ENCODE measurements at places on chromosomes 7 and 10.

DNA sequence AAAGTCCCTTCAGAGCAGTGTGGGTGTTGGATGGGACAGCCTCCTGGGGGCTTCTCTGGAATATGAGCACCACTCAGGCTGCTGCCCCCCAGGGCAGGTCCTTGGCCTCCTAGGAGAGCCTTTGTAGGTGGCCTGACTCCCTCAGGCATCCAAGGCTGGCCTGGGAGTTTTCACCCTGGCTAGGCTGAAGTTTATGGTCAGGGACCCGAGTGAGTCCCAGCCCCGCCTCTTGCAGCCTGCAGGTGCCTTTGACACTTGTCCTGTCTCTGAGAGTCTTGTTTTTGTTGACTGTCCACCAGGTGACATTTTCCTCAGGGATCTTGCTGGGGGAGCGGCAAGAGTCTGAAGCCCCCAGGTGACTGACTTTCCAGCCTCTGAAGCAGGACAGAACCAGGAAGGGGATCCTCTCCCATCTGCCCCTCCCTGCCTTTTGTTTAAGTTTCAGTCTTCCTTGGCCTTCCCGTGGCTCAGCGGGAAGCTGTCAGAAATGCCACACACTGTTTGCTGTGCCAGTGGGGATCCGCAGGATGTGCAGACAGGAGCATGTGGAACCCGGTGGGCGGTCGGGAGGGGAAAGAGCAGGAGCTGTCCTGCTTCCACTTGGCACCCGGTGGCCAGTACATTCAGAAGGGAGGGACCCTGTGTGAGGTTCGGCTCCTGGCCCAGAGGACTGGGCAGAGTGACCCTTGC is 59.5 kb downstream of the LRRC18 start:
- no peak for DNase-seq

- DNase-seq, result no peak
Observed at GRCh38 chr7:144709066-144709465, 126.8 kb downstream of the TPK1 start.

DNA sequence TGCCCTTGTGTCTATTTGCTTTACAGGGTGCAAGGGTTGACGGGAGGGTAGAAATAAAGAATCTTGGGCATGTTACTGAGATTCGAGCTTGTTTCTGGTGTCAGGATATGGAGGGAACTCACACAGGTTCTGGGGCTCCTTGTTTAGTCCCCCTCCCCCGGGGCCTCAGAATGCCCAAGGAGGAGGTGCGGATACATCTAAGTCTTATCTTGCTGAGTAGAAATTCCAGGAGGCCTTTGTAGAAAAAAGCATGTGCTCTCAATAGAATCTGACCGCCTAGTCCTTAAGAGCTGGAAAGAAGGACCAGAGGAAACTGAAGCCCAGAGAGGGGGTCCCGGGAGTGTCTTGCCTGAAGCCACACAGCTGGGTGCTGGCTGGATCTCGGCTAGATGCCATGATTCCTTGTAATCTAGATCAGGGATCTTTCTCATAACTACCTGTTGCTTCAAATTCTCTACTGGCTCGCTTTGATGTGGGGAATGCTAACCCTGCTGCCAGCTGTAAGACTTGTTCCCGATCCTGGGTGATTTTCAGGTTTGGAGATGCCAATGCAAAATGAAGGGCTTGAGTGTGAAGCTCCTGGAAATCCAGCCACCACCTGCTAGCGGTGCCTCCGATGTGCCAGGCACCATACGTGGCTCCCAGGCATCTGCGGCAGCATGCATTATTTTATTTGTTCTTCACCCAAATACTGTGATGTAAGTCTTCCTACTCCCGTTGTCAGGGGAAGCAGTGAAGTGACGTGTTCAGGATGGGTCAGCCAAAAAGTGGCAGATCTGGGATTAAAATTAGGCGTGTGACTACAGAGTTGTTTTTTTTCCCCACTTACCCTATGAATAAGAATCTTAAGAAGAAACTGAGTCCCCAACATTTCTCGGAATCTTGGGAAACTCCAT is 226.0 kb downstream of the TCF7L2 start:
- no peak for DNase-seq

GRCh38 chr10:47287365-47287802 is 12.6 kb upstream of the GDF10 start:
- DNase-seq, result no peak

DNA sequence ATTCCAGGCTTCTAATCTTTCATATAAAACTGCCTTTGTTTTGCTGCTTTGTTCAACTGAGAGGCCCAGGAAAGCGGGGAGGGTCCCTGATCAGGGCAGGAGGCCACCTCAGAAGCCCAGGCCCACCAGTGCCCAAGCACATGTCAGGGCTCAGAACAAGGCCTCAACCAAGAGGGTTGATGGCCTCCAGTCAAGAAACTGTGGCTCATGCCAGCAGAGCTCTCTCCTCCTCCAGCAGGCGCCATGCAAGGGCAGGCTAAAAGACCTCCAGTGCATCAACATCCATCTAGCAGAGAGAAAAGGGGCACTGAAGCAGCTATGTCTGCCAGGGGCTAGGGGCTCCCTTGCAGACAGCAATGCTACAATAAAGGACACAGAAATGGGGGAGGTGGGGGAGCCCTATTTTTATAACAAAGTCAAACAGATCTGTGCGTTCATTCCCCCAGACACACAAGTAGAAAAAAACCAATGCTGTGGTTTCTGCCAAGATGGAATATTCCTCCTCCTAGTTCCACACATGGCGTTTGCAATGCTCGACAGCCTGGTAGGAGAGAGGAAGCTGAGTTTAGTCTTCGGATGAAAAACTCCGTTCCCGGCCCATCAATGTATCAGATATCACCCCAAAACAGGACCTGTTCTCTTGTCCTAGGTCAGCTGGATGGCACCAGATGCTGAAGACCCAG is 34.0 kb downstream of the PSAP start:
- DNase-seq, result no peak

GRCh38 chr7:30142710-30143109 is 7.9 kb downstream of the MTURN start:
- DNase-seq, result no peak

DNA sequence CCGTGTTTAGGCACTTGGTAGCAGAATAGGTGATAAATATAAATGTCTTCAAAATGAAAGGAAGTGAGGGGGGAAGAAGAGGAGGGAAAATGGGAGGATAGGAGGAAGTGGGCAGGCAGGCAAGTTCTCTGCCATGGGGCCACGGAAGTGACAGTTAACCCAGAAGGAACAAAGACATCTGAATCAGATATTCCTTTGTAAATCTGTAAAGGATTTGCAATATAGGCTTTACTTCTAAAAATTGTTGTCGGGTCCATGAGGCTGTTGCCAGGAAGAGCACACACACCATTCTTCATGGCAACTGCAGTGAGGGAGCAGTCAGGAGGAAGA is 23.7 kb upstream of the RASSF4 start:
- DNase-seq, result no peak

- DNase-seq, result no peak
Observed at GRCh38 chr7:74012842-74013249, 15.1 kb upstream of the ELN start.

GRCh38 chr10:128150561-128150960 is 24.3 kb upstream of the MKI67 start:
- DNase-seq, result no peak

DNA sequence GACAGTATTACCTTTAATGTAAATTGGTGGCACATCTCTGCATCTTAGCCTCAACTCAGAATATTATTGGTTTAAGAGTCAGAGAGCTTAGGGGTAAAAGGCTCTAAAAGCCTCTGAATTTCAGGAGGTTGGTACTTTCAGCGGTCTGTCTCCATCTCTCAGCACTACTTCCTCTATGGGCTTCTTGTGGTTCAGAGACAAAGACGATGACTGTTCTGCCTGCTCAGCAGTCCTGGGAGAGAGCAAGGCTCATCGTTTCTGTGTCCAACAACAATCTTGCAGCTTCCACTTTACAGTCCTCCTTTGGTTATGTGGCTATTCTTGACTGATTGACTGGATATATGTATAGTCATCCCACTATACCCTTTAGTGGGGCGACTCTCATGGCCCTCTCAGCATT is 394.7 kb downstream of the AUTS2 start:
- DNase-seq, result no peak

Data from erythroblast (primary cell).